DMS153 (cell line): ENCODE measurements at places on chromosomes 2 and 18.

GRCh38 chr2:216596236-216596979 lies 36.8 kb upstream of the IGFBP2 start:
- peak; percentile 75 for DNase-seq

DNA sequence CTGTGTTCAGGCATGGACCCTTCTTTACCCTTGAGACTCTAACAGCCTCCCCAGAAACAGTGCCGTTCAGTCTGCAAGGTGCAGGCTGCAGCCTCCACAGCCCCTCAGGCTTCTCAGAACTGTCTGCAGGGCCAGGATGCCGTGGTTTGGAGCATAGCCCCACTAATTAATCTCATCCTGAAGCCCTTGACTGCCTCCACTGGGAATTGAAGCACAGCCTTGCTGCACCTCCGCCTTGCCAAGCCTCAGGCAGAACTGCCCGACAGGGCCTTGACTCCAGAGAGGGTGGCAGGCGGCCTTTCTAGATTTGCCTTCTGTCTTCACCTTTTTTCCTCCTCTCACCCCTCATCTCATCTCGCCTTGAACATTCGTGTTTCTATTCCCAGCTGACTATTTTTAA lies 119.8 kb downstream of the NRP2 start:
- DNase-seq, result peak; percentile 18

DNA sequence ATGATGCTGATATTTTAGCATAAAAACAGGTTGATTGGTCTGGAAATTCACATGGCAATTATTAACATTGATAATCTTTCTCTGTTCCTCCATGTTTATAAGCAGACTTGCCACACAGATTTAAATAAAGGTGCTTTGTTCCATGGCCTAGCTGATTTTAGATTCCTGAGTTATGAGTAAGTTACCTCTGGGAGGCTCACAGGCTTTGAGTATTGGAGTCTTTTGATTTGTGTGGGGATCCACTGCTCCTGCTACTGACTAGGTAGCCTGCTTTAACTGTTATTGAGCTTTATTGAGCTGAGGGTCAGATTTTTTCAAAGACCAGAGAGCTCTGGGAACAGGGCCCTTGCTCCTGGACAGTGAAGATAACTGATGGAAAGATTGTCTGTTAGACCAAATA lies 166.1 kb downstream of the ANKRD30B start:
- DNase-seq, result no peak

DNA sequence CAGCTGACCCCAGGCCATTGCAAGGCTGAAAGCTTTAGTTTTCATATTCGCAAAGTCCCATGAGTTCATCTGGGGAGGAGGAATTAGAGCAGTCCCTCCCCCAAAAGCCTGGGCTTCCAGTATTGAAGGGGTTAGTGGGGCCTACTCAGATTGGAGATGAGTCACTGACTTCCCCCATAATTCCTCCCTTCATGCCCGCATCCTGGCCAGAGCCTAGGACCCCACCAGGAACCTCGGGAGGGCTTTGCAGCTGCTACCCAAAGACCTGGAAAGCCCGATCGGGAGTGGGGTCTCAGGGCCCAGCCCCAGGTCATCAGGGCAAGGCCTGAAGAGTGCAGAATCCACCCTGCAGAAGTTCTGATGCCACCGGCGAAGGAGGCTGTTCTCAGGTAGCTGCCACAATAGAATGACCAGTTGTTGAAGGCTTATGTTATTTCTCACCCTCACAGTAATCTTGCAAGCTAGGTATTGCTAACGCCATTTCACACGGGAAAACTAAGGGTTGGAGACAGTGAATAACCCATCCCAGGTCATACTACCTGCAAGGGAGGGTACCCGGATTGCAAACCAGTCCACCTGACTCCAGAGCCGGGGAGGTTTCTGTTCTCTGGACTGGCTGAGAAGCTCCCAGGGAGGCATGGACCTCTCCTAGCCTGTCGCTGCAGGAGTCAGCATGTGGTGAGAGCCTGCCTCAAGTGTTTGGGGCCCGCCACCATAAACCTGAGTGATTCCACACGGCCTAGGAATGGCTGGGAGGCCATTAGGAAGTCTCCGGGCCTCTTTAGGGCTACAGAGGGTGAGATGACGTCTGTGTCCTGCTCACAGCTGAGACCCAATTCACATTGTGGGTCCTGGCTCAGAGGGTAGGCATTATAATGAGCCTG lies 5.8 kb upstream of the ARID5A start:
- no peak for DNase-seq

DNA sequence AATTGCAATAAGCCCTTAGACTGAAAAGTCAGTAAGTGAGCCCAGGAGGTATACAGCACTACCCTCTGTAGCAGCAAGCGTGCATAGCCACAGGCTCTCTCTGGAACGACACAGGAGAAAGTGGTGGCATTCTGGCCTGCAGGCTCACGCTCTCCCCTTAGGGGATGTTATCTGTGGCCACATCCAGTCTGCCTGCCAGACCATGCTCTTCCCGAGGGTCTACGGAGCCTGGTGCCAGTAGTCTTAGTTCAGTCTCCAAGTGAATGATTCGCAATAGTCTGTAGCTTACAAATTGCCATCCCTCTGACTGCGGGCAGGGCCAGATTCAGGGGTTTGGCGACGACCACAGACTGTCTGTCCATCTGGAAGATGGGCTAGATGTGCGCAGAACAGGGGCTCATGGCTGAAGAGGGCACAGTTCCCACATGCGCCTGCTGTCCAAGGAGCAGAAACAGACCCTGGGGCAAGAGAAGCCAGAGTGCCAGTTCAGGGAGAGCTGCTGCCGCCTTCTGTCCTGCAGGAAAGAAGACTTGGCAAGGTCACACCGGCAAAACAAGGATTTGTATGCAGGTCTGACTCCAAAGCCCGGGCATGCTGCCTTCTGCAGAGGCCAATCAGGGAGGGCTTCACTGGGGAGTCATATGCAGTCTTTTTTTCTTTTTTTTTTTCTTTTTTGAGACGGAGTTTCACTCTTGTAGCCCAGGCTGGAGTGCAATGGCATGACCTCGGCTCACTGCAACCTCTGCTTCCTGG lies 3.5 kb upstream of the KLF11 start:
- DNase-seq, result no peak

- no peak for DNase-seq
These were observed 45.2 kb downstream of the TPO start for GRCh38 chr2:1458432-1458831.

DNA sequence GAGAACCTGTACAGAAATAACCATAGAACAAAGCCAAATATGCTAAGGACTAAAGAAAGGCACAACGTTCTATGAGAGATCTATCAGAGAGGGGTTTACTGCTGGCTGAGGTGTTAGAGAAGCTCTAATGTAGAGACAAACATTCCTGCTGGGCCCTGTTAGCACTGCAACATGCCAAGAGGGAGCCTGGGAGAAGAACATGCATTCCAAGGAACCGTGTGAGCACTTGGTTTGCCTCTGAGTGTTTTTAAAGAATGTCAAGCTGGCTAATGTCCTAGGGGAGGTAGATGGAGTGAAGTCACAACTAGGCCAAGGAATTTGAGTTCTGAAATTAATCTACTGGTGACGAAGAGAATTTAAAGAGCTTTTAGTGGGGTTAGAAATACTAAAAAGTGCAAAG lies 384.3 kb upstream of the LYPD1 start:
- no peak for DNase-seq

- DNase-seq, result no peak
These were observed 337.7 kb downstream of the DYSF start for GRCh38 chr2:71791061-71791450.
